Stimulated activated CD8-positive, alpha-beta memory T cell treated with anti-CD3 and anti-CD28 coated beads, Interleukin-7, amount 100 ng/mL, for 4 hours (primary cell): ENCODE measurements at places on chromosomes 4 and X.

- no peak for DNase-seq
Observed at GRCh38 chr4:168857546-168858314, 152.3 kb downstream of the CBR4 start.

- DNase-seq = no peak
Observed at GRCh38 chrX:154735695-154736393, 15.0 kb downstream of the GAB3 start.

GRCh38 chrX:52261125-52261462, 76.4 kb downstream of the MAGED4 start:
- no peak for DNase-seq

DNA sequence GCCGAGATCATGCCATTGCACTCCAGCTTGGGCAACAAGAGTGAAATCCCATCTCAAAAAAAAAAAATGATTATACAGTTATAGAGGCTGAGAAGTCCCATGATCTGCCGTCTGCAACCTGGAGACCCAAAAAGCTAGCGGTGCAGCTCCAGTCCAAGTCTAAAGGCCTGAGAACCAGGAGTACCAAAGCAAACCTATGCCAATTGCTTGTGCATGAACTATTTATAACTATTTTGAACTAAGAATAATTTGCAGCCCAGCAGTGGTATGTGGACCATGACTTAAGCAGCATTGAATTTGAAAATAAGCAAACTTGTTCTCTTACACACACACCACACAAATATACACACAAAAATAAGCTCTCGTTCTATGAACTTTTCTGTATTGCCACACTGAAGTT, 51.8 kb downstream of the TASL start:
- DNase-seq = no peak

DNA sequence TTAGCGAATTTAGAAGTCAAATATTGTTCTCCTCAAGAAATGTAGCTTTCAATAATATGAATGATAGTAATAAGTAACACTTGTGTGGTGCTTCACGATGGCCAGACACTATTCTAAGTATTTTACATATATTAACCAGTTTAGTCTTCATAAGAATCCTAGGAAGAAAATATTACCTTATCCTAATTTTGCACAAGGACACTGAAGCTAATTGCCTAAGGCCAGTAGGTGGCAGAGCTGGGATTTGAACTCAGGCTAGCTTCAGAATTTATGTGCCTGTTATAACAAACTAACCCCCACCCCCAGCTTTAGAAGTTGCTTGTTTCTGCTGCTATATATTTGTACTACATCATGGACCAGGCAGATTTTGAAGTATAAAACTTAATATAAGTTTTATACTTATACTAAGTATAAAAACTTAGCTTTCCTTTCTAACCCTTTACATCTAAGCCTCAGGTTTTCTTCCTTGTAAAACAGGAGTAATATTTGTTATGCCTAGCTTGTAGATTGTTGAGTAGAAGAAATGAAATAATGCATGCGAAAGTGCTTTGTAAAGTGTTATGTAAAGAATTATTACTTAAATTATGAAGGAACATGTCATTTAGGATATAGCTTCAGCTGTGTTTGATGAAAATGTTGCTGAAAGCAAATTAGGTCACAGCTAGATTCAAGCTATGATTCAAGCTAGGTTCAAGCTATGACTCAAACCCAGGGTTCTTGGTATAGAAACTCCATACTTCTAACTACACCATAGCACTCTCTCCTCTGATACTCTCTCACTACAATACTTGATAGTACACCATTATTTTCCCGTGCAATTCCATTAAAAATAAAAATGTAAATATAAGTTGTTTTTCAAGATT, 4.2 kb upstream of the CDS1 start:
- DNase-seq = no peak

DNA sequence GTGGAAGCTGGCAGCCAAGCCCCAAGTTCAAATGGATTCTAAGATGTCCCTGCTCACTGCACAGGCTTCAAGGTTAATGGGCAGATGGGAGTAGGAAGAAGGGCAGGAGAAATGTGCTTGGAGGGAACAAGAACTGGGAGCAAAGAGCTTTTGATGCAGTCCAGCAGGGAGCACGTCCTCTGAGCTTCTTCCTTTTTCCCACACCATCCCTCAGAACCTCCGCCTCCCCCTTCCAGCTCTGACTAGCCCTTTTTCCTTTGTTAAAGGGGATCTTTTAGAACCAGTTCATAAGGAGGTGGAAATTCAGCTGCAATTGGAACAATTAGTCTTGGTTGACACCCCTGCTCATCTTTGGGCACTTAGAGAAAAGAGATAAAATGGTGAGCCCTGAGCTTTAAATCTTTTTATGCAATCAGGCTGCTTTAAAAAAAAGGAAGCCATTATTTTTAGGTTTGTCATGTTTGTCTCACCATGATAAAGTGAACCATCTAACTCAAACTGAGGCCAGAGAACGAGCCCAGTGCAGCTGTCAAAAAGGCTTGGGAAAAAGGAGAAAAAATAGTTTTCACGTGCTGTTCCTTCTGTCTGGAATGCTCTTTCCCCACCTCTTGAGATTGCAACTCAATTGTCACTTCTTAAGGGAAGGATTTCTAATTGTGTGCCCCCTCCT, 135.8 kb upstream of the IL1RAPL2 start:
- DNase-seq = no peak

DNA sequence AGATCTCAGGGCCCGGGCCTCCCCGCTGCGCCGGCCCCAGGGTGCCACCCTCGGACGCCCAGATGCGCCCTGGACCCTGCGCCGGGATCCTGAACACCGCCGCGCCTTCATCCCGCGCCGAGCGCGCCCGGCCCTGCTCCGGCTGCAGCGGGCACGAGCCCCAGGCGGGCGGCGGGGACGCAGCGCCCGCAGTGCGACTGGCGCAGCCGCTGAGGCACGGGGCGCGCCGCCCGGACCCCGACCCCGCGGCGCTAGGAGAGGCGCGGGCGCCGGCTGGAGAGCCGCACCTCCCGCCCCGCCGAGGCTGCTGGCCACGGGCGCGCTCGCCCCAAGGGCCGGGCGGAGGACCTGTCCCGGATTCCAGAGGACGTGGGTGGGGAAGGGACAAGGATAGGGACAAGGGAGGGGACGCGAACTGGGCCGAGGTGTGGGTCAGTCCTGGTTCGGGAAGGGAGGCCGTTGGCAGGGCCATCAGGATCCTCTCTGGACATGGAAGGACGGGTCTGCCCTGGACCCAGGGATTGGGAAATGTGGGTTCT, 1.1 kb downstream of the ZFYVE28 start:
- no peak for DNase-seq

- DNase-seq = no peak
Observed at GRCh38 chr4:17038510-17039176, 140.2 kb upstream of the LDB2 start.

DNA sequence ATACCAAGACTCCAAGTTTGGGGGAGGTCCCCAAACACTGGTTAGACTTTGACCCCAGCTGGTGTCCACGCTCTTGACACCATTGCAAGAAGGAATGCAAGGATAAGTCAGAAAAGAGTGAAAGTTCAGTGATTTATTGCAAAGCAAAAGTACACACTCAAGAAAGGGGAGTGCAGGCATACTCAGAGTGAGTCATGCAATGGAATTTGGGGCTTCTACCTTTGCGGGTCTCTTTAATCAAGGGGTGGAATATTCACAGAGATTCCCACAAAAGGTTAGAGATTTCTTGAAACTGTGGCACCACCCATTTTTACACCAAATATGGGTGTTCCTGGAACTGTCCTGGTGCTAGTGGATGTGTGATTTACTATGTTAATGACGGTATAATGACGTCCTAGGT, 5.2 kb upstream of the SMIM10L2A start:
- no peak for DNase-seq

GRCh38 chr4:109979920-109980717, 67.4 kb downstream of the EGF start:
- no peak for DNase-seq

DNA sequence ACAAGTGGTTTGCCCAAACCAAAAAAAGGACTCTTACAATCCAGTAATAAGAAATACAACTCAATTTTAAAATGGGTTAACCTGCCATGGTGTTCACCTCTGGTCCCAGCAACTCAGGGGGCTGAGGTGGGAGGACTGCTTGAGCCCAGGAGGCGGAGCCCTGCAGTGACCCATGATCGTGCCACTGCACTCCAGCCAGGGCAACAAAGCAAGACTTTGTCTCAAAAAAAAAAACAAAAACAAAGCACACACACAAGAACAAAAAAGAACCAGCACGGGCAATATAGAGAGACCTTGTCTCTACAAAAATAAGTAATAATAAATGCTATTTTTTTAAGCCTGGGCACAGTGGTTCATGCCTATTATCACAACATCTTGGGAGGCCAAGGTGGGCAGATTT, 28.7 kb downstream of the ARAP2 start:
- DNase-seq = no peak

GRCh38 chrX:99172958-99173357, 1237.1 kb downstream of the PCDH19 start:
- DNase-seq = no peak

GRCh38 chrX:133249266-133250058, 31.3 kb upstream of the TFDP3 start:
- DNase-seq = no peak

DNA sequence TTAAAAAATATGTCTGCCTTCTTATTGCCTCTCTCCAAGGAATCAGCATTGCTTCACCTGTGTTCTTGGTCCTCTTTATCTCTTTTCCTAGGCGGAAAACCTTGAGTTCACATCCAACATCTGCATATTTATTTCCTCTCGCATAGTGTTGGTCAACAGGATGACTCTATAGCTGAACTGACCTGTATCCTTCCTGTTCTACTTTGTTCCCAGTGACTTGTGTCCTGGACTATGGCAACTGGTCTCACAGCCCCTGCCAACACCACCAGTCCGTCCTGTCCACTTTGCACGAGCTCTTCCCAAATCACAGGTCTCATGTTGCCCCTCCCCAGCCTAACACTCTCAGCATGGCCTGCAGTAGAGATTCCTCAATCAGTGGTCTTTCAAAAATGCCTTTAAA, 2.0 kb downstream of the DIPK2B start:
- no peak for DNase-seq

DNA sequence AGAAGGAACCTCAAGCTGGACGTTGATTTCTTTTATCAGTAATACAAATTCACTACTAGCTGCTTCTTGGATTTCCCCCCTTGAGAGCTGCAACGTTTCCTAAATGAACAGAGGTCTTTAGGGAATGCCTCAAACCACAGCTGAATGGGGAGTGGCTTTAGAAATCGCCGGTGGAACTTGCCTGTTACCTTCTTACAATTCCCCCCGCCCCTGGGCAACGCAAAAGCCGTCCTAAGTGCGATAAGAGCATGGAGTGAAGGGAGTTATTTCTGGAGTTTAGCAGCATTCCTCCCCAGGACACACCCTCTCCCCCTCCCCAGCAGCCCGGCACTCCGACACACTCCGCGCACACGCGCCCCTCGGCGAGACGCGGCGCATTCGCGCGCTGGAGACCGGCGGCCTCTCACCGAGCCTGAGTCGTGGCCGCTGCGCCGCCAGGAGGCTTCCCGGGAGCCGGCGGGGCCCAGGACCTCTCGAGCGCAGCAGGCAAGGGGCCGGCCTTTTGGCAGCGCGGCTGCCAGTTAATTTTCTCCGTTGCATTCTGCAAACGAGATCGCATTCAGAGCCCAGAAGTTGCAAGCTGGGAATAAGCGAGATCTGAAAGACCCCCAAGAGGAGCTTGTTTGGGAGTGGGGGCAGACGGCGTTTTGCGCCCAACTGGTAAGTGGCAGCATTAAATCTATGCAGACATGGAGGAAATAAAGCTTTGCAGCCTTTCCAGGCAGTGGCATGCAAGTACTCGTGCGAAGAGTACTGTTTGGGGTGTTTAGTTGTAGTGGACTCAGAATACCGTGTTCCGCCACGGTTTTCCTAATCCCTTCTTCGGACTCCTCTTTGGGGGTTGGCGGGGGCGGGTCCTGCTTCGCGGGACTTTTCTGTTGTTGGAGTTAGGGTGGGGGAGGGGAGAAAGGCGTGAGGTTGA, 134.7 kb downstream of the PALLD start:
- no peak for DNase-seq

DNA sequence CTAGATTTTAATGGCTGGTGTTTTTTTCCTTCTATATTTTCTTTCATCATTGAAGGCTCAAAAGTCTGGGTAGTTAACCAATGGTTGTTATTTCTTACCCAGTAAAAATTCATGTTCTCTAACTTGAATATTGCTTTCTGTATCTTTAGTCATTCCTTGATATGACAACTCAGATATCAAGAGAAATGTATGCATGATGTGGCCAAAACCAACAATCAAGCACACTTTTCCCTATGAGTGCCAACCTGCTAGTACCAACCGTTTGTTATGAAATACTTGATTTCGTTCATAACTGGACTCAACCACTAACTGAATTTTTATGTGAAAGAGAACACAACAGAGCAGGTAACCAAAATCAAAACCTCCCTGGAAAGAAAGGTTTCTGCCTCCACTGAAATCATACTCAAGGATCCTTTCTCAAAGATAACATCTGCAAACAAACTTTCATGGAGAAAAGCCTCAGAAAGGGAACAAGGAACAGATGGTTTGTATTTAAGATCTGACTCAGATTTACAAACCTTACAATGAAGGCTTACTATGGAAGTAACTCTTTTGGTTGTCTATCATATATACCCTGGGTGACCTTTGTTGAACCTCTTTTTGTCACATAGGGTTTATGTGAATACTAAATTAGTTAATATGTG, 8.3 kb upstream of the VEGFC start:
- DNase-seq = no peak

GRCh38 chr4:95108883-95109421, 351.2 kb downstream of the BMPR1B start:
- DNase-seq = no peak
